ENCODE measurements at places on chromosomes 6 and 20.

DNA sequence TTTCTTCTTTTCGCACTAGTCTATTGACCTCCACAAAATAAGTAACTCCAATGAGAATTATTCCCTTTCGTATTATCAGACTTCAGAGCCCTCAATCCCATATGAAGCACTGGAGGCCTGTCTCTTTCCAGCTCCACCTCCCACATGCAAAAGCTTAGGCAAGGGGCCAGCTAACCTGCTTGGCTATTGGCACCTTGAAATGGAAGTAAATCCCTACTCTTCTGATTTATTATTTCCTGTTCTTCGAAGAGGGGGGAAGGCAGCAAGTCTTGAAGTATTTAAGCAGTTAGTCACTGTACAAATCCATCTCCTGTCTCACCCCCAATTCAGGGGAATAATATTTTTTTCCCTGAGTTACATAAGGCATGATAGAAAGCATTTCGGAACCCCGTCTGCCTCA, 577.8 kb downstream of the MAFB start:
- DNase-seq = no peak

- no peak for DNase-seq
Observed at GRCh38 chr20:57751411-57751810, 41.6 kb upstream of the PMEPA1 start.

- peak; percentile 8 for DNase-seq
Observed at GRCh38 chr6:122381494-122382265, 17.8 kb upstream of the HSF2 start.

DNA sequence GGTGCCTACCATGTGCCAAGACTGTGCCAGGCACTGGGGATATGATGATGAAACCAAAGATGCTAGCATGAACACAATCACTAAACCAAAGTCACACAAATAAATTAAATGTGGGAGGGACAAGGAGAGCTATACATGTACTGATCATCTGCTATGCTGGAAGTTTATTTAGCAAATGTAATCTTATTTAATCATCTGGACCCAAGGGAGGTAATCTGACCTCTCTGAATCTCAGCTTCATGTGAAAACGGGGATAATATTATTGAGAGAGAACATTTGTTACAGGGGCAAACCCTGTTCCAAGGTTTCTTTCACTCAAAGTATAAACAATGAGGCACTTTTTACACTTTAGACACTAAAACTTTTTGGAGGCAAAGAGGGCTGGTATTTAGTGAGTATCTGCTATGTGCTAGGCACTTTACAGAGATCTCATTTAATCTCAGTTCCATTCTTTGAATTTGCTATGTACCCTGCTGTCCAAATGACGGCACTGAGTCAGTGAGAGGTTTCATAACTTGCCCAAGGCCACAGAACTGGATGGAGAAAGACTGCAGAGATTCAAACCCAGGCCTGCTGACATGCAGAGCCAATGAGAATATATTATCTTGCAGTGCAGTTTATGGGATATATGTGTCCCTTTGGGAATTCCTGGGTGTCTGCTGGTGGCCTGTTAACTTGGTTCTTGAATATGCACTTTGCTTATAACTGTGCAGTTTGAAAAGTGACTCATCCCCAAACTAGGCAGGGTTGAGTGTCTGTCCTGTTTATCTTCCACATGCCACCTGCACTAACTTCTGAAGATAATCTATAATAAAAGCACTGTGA, 3.3 kb upstream of the ASXL1 start:
- no peak for DNase-seq

- no peak for DNase-seq
Observed at GRCh38 chr6:108526739-108527174, 34.0 kb upstream of the FOXO3 start.

- no peak for DNase-seq
Observed at GRCh38 chr6:33856655-33857054, 52.9 kb upstream of the MLN start.

GRCh38 chr20:47905628-47906347, 120.5 kb upstream of the SULF2 start:
- DNase-seq = no peak
